IPS DF 6.9 (cell line): ENCODE measurements at places on chromosomes 2 and 18.

DNA sequence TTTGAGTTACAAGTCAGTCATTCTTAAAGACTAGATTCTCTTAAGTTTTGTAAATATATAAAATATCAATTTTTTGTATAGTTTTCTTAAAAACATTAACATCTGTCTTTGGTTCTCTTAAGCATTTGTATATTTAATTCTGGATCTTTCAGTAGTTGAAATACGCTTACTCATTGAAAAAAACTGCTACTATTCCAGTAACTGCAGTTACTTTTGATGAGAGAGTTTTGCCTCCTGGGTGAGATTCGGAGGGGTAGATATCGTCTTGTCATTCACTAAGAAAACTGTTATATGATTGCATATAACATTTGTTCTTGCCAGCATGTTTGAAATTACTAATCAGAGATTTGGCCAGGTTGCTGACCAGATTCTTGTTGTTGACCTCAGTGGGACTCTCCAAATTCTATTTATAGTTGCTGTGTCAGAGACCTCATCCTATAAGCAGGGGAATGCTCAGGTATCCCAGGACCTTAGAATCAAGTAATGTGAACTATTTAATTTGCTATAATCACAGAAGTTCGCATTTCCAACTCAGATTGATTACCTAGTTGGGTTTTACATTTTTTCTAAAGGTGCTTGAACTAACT is 7.9 kb downstream of the AGPS start:
- no peak for DNase-seq

DNA sequence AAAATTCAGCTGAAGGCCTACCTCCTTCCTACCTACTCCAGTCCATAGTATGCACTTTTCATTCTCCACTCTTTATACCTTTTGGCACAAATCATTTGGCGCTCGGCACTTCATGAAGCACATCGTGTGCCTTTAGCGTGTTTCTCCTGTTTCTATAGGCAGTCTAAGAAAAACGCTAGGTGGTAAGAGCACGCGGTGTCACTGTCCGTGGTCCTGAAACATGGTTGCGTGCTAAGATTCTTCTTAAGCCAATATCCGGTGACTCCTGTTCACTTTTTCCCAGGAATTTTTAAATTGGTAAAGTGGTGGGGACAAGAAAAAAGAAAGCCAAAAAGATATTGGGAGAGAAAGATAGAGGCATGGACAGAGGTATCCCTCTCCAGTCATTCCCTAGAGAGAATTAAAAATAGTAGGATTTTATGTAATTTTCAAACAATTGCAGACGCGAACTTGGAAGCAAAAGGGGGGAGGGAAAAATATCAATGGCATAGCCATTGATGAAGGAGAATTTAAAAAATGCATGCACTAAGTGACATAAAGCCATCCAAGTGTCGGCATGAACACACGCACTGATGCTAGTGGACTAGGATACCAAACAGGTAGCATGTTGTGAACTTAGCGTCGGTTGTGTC is 1.4 kb upstream of the CTNNA2 start:
- peak; percentile 81 for DNase-seq

- no peak for DNase-seq
Observed at GRCh38 chr18:48896875-48897511, 53.8 kb downstream of the SMAD7 start.

- DNase-seq, result no peak
Observed at GRCh38 chr2:112253261-112253815, 1.5 kb downstream of the ZC3H8 start.

- peak; percentile 16 for DNase-seq
Observed at GRCh38 chr2:27798948-27799645, 27.6 kb downstream of the MRPL33 start.

DNA sequence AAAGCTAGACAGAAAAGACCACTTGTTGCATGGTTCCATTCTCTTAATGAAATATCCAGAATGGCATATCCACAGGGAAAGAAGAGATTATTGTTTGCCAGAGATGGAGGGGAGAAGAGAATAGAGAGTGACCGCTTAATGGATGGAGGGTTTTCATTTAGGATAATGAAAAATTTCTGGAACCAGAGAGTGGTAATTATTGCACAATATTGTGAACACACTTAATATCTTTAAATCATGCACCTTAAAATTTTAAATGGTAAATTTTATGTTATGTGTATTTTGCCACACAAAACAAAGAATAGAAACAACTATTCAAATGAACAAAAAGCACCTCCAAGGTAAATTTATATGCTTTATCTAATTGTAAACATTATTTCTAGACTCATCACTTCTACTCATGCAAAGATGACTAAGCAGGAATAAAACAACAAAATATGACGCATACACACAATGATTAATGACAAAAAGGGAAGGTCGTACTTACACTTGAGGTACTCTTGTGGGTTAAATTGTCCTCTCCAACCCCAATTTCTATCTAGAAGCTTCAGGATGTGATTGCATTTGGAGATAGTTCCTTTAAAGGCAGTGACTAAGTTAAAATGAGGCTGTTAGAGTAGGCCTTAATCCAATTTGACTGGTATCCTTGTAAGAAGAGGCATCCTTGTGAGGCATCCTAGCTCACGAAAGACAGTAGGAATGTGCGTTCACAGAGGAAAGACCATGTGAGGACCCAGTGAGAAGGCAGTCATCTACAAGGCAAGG is 18.7 kb upstream of the DHRS9 start:
- DNase-seq, result no peak

GRCh38 chr2:8107621-8108378 is 574.1 kb upstream of the ID2 start:
- no peak for DNase-seq

- DNase-seq, result no peak
Observed at GRCh38 chr2:200787351-200788120, 24.2 kb upstream of the BZW1 start.

GRCh38 chr2:174778085-174778981 is 14.1 kb upstream of the CHRNA1 start:
- no peak for DNase-seq

DNA sequence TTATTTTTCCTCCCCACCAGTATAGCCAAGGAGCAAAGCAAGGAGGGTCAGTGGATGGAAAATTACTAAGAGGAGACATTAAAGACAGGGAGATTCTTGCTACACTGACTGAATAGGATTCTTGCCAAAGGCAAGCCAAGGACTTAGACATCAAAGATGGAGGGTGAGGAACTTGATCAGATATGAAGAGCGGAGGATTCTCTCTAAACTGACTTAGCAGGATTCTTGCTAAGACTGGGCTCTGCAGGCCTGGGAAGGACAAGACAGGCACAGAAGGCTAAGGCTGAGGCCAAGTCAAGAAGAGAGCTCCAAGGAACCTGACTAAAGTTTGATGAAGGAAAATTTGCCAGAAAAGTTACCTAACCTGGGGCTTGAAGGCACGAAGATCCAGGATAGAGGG is 143.9 kb upstream of the RMP24 start:
- no peak for DNase-seq

DNA sequence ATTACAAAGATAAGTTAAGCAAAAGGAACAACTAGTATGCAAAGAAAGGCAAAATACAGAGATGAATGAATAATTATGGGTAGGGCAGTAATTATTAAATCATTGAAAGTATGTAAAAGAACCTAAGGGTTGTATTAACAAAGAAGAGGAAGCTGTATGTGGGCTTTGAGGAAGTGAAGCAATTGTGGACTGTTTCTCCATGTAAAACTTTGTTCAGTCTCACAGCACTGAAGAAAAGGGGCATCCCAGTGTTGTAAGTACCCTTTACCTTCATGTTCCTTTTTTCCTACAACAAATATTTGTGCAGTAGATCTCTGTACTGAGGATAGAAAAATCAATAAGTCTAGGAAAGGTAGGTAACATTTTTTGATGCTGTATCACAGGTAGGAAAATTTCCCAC is 388.7 kb upstream of the NRP2 start:
- no peak for DNase-seq

DNA sequence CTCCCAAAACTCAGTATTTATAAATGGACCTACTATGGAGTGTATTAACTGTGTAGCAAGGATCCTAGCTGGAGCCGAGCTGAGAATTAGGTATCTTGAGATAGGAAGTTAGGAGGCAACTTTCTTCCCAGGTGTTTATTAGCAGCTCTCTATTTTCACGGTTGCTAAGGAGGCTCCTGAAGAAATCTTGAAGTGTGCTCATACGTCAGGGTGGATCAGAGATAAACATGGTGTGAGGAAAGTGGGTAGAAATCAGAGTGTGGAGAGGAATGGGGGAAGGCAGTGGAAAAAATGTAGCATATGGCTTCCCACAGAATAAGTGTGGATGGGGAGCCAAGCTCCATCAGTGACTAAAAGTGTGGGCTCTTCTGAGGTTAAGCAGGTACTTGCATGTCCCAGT is 104.3 kb downstream of the ABCA12 start:
- no peak for DNase-seq

- DNase-seq, result no peak
Observed at GRCh38 chr2:224038049-224038829, 847 bp downstream of the SERPINE2 start.

GRCh38 chr18:37956902-37957301 is 391.3 kb upstream of the CELF4 start:
- no peak for DNase-seq

GRCh38 chr2:146734821-146735190 is 1110.0 kb upstream of the ACVR2A start:
- no peak for DNase-seq

- DNase-seq, result no peak
Observed at GRCh38 chr18:50848061-50848551, 28.3 kb upstream of the MRO start.

DNA sequence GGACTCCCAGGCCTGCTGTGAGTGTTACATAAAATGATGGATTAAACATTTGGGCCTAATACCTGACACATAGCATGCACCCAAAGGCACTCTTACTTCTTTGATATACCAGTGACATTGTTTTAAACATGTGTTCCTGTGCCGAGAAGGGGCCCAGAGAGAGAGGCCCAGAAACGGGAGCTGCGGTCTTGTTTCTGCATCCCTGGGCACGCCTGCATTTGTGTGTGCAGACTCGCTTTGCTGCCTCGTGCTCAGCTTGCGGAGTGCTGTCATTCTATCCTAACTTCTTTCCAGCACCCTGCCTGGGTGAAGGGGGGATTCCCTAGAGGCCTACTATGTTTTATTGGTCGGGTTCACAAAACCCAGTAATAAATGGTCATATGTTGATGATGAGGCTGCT is 666.2 kb upstream of the HS6ST1 start:
- no peak for DNase-seq

- no peak for DNase-seq
Observed at GRCh38 chr18:79912409-79912991, 39.0 kb downstream of the SLC66A2 start.
